Islet precursor cell (in vitro differentiated cells): ENCODE measurements at places on chromosomes 12 and 14.

DNA sequence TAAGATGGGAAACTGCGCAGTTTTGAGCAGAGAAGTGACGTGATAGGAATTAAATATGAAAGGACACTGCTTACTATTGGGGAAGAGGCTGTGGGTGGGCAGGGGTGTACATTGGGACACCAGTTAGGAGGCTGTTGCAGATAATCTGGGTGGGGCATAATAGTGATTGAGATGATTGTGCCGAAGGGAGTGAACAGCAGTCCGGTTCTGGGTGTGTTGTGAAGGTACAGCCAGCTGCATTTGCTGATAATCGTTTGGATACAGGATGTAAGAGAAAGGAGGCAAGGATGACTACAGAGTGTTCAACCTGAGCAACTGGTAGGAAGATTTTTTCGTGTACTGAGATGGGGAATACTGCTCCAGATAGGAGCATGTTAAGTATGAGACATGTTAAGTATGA, 205.2 kb upstream of the NEDD1 start:
- no peak for DNase-seq

GRCh38 chr12:93314177-93314497, 63.6 kb upstream of the NUDT4 start:
- DNase-seq, result no peak

DNA sequence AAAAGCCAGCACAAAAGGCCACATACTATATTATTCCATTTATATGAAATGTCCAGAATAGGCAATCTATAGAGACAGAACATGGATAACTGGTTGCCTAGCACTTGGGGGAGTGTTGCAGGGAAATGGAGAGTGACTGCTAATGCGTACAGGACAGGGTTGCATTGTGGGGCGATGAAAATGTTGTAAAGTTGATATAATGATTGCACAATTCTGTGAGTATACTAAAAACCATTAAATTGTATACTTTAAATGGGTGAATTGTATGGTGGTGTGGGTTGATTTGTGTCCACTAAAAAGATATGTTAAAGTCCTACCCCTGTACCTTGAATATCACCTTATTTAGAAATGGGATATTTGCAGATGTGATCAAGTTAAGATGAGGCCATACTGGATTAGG, 7.0 kb upstream of the CAPRIN2 start:
- no peak for DNase-seq

GRCh38 chr12:77220586-77220985, 155.2 kb upstream of the E2F7 start:
- no peak for DNase-seq

DNA sequence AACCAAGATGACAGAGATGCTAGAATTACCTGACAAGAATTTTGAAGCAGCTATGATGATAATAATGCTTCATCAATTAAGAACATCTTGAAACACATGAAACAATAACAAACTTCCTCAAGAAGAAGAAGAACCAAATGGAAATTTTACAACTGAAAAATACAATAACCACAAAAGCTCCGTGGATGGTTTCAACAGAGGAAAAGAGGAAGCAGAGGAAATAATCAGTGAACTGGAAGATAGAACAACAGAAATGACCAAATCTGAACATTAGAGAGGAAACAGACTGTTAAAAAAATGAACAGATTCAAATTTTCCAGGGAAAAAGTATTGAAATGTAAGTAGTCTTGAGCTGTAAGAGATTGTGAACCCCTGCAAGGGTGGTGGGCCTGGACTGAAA, 62.8 kb upstream of the SLC35F4 start:
- no peak for DNase-seq

DNA sequence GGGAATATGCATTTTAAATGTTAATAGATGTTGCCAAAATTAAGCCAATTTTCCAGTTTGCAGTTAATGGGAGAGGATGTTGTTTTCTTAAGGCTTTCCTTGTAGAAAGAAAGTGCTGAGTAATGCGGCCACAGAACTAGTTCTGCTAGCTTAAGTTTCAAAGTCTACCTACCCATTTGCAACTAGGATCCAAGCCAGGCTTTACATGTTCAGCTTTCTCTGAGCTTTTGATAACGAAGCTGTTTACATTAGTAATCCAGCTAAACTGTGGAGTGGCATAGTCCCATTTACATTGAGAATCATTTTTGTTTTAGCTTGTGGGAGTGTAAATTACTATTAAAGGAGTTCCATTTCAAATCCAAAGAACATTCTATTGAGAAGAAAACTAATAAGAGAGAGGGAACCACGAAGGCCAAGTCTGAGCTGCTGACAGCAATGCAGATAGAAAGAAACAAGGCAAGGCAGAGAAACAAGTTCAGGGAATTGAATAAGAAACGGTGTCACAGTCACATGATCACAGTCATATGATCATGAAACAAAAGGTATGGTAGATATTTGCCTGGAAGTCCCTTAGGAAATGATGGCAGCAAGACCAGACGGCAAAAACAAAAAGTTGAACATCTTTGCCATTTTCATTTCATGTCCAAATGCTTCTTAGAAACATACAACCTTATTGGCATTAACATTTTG, 274.9 kb downstream of the PAWR start:
- DNase-seq, result peak; percentile 60

DNA sequence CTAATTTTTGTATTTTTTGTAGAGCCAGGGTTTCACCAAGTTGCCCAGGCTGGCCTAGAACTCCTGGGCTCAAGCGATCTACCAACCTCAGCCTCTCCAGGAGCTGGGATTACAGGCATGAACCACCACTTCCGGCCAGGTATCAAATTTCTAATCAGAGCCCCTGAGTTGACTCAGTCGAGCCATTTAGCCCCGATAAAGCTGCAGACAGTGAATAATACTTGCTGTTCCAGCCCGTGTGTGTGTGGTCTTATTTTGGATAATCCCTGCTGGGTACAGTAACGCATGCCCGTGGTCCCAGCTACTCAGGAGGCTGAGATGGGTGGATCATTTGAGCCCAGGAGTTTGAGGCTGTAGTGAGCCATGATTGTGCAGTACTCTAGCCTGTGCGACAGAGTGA, 57.0 kb downstream of the TEAD4 start:
- DNase-seq, result no peak

GRCh38 chr12:97778111-97778510, 315.5 kb downstream of the RMST start:
- no peak for DNase-seq
